ENCODE measurements at places on chromosomes 7 and 10.
A peak's percentile ranks its signal among the peaks of the same experiment; 100 is the strongest.

DNA sequence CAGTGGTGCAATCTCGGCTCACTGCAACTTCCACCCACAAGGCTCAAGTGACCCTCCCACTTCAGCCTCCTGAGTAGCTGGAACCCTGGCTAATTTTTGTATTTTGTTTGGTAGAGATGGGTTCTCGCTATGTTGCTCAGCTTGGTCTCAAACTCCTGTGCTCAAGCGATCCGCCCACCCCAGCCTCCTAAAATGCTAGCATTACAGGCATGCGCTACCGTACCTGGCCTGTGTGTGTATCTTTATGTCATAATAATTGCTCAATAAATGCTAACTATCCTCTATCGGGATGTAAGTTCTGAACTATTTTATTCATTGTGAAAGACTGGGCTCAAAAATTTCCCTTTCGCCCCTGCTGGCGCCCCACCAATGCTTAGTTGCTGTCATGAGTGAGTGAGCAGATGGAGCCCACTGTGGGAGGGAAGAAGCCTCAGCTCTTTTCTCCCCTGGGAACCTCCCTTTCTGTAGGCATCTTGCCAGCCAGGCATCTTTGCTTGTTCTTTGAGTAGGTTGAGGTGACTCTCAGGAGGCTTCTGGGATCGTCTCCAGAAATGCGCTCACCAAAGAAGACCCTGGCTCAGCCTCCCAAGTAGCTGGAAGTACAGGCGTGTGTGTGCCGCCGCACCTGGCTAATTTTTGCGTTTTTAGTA is 38.3 kb downstream of the CAMK1D start:
- no peak for DNase-seq

GRCh38 chr10:49615213-49615612 is 1.4 kb downstream of the CHAT start:
- DNase-seq, result no peak

- DNase-seq, result peak; percentile 39
Measured at GRCh38 chr10:33193057-33193700, 141.3 kb downstream of the NRP1 start.

GRCh38 chr10:31804352-31804810 is 124.2 kb downstream of the ARHGAP12 start:
- no peak for DNase-seq

GRCh38 chr10:89783406-89783805 is 82.0 kb downstream of the KIF20B start:
- no peak for DNase-seq

DNA sequence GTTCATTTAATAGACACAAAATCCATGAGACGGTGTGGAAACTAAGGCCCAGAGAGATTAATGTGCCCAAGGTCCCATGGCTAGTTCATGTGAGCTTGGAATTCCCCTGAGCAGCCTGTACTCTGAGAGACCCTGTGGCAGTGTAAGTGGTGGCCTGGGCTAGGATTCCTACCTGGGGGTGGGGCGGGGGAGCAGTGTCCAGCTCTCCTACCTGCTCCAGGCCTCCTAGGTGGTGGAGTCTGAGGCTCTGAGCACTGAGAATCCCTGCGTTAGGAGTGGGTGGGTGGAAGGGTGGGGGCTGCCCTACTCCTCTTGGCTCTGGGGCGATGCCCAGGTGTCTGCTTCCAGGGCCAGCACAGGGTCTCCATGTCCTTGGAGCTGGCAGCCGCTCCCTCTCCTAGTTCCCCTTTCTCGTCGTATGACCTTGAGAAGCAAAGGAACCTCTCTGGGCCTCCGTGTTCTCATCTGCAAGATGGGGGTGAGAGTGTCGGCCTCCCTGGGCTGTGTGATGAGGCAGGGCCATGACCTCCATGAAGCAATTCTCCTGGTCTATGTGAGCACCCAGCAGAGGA is 2.5 kb downstream of the SNCG start:
- DNase-seq, result no peak

DNA sequence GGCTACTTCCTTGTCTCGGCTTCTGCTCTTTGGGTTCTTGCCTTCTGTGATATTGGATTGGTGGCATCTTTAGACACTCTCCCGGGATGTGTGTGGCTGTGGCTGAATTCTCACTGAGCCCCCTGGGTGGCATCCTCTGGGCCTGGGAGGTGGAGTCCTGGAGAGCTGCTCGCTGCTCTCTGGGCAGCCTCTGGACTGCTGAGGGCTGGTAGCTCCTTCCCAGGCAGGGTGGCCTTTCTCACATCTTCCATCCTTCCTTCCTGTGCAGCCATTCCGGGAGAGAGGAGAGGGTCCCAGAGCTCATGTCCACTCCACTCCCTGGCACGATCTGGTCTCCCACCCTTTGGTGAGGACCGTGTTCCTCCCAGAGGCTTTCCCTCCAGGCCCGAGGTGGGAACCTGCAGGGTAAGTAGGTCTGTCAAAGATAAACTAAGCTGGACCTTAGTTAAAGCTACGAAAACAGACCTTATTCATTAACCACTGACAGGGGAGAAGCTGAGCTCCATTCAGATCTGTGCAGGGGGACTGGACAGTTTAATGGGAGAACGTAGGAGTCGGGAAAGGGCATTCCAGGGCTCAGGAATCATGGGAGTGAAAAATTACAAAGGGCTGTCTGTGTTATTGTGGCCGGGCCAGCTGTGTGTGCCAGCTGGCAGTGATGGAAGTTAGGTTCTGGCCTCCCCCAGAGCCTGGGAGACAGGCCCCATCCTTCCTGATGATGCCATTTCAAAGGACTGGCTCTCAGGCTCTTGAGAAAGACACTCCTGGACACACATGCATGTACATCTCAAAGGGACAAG is 8.7 kb downstream of the ATP6V0E2 start:
- DNase-seq, result no peak

GRCh38 chr7:106111655-106112117 is 426 bp downstream of the SYPL1 start:
- peak; percentile 38 for DNase-seq

DNA sequence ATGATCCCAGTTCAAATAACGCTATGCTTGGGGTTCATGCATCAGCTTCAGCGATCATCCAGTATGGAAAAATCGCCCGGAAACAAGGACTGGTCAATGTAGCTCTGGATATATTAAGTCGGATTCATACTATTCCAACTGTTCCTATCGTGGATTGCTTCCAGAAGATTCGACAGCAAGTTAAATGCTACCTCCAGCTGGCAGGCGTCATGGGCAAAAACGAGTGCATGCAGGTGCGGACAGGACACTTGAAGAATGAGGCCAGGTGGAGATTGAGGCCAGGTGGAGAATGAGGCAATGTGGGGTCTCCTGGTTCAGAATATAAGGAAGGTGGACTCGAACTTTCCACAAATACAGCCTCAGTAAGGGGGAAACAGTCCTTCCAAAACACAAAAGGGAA is 105.8 kb downstream of the TRRAP start:
- no peak for DNase-seq

GRCh38 chr7:76310102-76310957 is 7.9 kb downstream of the HSPB1 start:
- DNase-seq, result peak; percentile 69

GRCh38 chr7:73557397-73558257 is at the start of gene BCL7B:
Gene BCL7B, minus strand, starts transcription at chr7:73557690. Its CDS starts 112 bp downstream, at chr7:73557578.
- DNase-seq, result peak; percentile 38

- no peak for DNase-seq
Measured at GRCh38 chr10:18968159-18968558, 80.4 kb upstream of the MALRD1 start.

GRCh38 chr7:117134889-117135552 is 181.7 kb downstream of the ST7 start:
- no peak for DNase-seq

DNA sequence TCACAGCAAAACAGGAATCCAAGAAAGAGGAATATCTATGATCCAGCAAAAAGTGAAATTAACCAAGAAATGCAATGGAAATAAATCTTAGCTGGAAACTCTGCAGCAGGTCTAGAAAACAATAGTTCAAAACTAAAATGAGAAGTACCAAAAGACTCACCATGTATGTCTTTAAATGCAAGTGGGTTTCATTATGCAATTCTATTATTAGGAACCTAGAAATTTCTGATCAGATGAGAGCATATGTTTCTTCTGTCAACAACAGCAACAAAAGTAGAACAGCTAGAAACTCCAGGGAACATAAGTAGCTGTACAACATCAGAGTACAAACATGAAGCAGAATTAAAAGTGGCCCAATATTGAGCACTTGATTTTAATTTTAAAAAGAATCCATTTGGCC is 304.0 kb downstream of the ARHGAP12 start:
- no peak for DNase-seq

- DNase-seq, result no peak
Measured at GRCh38 chr7:69765879-69766278, 167.6 kb downstream of the AUTS2 start.

DNA sequence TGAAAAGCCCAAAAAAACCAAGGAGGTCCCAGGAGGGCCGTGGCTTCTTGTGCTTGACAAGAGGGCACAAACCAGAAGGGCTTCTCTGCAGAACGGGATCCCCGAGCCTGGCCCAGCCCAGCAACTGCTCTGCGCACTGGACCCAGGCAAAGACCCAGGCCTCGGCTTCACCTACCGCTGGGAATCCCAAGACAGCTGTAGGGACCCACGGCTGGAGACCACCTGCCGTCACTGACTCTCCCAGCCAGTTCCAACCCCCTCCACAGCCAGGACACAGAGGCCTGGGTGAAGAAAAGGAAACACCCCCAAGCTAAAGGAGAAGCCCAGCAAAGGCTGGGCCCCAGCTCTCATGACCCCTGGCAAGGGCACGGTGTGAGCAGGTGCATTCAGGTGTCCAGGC is 24.3 kb downstream of the PDGFA start:
- DNase-seq, result no peak

DNA sequence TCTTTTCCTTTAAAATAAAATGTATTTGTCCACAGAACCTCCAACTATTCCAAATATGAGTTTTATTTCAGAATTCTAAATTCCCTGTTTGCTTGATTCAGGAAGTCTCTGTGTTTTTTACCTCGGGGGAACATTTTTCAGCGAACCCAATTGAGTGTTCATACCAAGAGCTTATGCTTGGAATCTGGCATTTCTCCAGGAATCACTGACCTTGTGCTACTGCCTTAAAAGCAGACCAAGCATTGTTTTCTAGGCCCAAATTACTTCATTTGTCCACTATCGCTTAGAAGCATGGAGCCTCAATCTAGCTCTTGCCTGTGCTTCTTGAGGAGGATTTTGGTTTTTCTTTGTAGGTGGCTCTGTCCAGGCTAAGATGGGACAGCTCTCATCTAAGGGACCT is 59.4 kb downstream of the EBLN1 start:
- DNase-seq, result no peak

DNA sequence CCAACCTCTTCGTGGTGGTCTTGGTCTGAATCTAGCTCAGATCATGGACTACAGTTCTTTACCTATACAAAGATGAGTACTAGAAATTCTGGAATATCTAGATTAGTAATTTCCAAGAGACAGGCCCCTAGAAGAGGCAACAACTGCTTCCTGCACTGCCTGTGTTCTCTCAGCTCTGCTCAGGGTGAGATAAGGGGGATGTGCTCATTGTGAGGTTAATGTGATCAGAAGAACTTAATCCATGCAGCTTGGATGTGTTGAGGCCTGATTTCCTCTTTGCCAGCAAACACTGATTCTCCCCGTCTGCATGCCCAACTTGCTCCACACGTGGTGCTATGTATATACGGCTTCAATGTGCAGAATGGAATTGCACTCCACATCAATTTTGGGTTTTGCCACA is 268.0 kb downstream of the PHTF2 start:
- no peak for DNase-seq

DNA sequence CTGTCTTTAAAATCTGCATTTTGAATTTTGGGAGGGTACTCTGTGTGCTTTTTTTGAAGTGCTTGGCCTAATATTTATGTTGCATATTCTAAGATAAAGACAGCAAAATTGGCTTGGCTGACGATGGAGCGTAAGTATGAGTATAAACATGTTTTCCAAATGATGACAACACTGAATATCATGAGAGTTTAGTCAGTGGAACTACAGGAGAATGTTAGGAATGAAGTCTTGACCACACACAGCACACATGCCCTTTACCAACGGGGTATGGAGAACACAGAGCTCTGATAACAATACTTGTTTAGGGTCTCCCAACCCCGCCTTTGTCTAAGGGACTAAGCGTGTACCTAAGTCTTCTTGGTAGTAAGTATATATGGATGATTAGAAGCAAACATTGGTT is 253.9 kb upstream of the FZD8 start:
- no peak for DNase-seq

DNA sequence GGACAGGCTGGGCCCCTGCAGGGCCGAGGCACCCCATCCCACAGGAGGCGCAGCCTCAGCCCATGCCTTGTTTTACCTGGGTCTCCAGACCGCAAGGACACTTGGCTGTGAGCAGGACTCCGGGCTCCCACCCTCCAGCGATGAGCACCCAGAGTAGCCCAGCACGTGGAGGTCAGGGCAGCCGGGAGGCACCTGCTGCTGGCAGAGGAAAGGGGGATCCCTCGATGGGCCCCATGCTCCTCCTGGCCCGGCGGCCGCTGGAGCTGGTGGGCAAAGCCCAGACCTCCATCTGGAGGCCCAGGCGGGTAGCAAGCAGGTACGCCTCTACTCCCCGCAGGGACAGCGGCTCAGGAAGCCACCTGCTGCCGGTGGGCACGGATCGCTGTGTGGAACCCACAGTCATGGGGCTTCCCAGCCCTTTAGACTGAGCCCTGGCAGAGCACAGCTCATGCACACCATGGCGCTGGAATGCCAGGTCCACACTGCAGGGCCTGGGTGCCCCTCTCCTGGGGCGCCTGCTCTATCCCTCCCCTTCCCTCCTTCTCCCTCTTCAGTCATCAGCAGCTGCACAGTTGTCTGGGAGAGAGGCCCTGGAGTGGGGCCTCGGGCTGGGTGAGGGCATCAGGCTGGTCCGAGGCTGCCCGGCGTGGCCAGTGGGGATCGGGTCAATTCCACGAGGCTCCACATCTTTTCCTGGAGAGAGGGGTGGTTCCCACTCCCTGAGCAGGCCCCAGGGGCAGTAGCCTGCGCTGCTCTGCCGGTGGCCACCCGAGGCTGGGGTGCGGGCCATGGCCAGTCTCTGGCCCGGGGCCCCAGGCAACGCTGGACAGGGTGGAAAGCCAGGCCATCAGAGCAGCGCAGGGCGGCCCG is 65.7 kb downstream of the PWWP2B start:
- DNase-seq, result no peak

DNA sequence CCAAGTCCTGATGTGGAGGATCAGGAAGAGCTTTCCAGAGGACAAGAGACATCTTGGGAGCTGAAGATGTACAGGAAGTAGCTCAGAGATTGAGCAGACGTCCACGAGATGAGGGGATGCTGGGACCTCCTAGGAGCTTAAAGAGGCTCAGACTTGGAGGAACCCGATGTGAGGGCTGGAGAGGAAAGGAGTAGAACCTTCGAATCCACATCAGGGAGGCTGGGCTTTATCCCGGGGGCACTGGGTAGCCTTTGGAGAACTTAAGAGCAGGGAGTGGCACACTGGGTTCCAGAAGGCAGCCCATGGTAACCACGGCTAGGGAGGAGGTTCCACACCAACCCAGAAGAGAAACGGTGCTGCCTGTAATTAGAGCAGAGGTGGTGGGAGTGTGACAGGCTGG is 10.8 kb downstream of the PRKCQ start:
- no peak for DNase-seq

GRCh38 chr7:36137258-36137657 is 15.8 kb upstream of the EEPD1 start:
- DNase-seq, result no peak

- no peak for DNase-seq
Measured at GRCh38 chr10:125711110-125711750, 8.3 kb upstream of the EDRF1 start.

All from DMS153 (cell line).